Caco-2 (cell line): ENCODE measurements at places on chromosomes 4 and X.

GRCh38 chr4:32140636-32141035 lies 1420.5 kb downstream of the PCDH7 start:
- no peak for DNase-seq

DNA sequence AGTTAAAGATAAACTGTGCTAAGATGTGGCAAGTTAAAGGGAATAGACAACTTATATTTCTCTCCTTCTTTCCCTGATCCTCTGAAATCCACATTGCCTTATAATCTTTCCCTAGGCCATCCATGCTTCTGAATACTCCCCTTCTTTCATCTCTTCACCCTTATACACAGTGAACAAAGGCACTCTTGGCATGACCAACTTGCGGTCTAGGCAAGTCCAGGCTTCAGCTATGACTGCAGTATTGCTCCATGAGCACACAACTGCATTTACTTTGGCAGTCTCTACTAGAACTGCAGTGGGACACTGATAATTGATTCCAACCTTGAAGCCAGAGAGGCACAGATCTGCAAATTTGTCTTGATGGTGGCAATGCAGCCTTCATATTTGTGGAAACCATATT lies 24.2 kb upstream of the UBA6 start:
- DNase-seq, result no peak

- DNase-seq, result no peak
Observed at GRCh38 chrX:2526390-2526789, 25.6 kb upstream of the DHRSX start.

DNA sequence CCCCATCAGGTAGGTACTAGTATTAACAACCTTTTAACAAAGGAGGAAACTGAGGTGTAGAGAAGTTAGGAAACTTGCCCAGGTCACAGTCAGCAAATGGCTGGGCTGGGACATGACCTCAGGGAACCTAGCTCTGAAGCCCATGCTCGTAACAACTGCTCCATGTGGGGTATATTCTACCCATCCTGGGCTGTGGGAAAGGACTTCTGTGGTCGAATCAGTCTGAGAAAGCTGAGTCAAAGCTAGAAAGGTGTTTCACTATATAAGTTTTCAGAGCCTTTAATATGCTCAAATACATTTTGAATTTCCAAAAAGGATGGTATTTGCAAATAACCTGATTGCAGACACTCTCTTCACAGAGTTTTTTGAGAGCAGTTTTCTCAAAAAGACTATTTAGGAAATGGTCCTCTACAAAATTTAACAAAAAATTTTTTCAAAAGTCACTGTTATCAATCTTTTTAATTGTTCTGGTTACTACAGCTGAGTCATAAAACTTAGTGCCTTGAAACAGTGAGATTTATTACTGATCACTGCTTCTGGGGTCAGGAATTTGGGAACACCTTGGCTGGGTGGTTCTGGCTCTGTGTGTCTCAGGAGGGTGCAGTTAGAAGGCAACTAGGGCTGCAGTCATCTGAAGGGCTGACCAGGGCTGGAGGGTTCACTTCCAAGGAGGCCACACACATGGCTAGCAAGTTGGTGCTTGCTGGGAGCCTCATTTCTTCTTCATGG lies 53.6 kb downstream of the NSG1 start:
- no peak for DNase-seq

DNA sequence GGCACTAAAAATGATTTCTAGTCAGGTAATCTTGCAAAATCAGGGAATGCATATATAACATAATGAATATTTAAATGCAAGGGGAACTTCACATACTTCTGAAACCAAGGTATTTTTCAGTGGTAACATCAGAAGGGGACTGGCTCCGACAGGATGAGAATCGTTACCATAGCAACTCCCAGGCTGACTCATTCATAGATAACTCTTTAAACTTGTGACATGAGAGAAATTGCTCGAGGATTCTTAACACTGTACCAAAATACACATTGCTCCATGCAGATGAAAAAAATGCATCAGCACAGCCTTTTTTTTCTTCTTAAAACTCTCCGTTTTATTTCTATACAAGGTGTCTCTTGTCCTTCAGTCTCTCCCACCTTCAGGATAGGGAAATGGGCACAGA lies 114.3 kb downstream of the GABRB1 start:
- DNase-seq, result no peak

- DNase-seq, result no peak
Observed at GRCh38 chr4:72109959-72110497, 78.2 kb downstream of the NPFFR2 start.

DNA sequence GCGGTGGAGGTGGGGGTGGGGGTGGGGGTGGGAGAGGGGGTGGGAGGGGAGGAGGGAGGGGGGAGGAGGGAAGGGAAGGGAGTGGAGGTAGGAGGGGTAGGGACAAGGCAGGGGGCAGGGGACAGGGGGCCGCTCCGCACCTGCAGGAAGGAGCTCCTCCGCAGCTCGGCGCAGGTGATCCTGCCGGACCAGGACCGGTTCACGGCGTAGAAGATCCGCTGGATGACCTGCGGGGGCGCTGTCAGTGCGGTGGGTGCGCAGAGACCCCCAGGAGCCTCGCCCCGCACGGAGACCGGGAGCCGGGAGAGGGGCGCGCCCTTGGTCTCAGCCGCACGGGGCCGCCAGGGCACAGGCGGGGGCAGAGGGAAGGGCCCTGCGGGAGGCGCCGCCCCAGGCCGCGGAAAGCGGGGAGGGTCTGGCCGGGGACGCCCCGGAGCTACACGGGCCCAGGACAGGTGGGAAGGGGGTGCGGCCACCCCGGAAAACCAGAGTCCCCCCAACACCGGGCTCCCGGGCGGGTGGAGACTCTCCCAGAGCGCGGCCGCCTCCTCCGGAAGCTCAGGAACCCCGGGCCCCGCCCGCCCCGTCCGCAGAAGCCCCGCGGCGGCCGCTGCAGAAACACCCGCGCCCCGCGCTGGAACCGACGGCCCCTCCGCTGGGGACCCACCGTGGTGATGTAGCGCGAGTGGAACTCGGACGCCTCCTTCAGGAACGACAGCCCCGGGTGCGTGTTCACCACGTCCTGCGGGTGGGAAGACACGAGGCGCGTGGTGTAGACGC lies 27.6 kb upstream of the GTPBP6 start:
- no peak for DNase-seq
